ENCODE measurements at places on chromosomes 5 and 9.

GRCh38 chr9:136693490-136694162 lies 6.4 kb upstream of the AGPAT2 start:
- DNase-seq = no peak

DNA sequence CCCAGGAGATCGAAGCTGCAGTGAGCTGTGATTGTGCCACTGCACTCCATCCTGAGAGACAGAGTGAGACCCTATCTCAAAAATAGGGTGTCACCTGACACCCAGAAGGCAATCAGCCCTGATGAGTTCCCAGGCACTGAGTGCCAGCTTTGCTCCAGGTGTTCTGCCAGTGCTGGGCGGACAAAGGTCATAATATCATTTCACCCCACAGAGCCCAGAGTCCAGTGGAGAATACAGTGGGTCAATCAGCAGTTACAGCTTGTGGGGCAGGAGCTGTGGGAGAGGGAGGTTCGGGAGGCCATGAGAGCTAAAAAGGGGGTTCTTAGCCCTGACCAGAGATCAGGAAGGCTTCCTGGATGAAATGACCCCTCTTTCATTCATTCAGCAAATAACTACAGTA lies 24.4 kb upstream of the SH3RF2 start:
- no peak for DNase-seq

DNA sequence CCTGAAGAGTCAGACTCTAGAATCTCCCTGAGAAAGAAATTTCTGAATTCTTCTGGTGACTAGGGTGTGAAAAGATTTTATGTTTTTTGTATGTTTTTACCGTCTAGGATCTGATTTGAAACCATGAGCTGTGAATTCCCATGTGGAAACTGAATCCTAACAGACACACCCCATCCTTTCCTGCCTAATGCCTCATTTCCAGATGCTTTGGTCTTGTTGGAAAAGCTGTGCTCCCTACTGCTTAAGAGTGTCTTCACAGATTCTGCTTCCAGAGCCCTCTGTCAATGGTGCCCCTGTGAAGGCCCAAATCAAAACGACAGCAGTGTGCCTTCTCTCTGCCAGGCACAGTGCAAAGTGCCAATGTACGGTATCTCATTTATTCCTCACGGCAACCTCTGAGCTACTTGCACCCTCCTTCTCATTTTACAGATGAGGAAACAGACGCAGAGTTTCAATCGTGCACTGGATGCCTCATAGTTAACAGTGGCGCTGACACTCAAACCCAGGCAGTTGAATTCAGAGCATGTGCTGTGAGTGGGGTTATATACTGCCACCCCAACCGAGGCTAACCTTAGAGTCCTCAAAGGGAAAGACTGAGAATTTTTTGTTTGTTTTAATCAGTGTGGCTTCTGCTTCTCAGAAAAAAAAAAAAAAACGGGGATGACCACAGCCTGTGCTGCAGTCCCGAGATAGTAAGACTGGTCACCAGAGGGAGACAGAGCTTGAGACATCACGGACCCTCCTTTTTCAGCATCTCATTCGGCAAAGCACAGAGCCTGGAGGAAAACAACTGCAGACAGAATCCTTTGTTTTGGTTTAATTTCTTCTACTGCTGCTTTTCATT lies 188.4 kb downstream of the SNCAIP start:
- peak; percentile 37 for DNase-seq

DNA sequence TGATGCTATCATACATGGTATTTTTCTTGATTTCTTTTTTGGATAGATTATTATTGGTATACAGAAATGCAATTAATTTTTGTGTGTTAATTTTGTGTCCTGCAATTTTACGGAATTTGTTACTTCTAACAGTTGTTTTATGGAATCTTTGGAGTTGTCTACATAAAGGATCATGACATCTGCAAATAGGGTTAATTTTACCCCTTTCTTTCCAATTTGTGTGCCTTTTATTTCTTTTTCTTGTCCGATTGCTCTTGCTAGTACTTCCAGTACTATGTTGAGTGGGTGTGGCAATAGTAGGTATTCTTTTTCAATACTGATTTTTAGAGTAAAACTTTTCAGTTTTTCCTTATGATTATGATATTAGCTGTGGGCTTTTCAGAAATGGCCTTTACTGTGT lies 111.5 kb downstream of the MACROH2A1 start:
- DNase-seq = no peak

- DNase-seq = no peak
Measured at GRCh38 chr9:96721731-96722429, 56.0 kb downstream of the ZNF510 start.

DNA sequence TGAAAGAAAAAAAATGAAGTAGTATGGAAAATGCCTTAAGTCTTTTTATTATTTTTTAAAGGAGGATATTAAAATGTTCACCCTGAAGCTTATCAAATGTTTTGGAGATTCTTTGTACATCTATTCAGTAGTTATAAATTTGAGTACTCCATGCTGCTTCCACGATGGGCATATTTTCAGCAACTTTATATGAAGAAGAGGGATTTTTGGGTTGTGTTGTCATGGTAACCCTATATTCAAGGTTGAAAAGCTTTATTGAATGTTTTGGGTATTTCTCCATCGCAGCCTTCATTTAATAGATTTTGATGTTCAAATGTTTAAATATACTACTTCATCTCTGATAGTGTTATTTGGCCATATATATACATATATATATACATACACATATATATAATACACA lies 557.5 kb downstream of the CAAP1 start:
- DNase-seq = no peak

DNA sequence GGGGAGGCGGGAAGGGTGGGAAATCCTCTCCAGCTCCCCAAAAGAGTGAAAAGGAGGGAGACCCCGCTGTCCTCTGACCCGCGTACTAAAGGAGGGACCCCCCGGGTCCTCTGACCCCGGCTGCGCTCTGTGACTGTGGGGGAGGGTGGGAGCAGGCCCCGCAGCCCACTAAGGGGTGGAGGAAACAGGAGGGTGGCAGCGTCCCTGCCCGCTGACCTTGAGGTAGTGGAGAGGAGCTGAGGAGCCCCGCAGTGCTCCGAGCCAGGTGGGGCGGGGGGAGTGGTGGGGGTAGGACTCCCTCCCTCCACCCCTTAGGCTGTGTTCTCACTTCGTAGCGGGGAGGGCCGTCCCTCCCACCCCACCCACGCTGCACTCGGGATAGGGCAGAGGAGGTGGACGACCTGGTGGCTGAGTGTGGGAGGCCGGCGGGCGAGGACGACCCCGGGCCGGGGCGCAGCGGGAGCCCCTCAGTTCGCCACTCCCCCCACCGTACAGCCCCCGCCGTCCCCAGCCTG lies 449 bp upstream of the ADCY2 start:
- DNase-seq = no peak

DNA sequence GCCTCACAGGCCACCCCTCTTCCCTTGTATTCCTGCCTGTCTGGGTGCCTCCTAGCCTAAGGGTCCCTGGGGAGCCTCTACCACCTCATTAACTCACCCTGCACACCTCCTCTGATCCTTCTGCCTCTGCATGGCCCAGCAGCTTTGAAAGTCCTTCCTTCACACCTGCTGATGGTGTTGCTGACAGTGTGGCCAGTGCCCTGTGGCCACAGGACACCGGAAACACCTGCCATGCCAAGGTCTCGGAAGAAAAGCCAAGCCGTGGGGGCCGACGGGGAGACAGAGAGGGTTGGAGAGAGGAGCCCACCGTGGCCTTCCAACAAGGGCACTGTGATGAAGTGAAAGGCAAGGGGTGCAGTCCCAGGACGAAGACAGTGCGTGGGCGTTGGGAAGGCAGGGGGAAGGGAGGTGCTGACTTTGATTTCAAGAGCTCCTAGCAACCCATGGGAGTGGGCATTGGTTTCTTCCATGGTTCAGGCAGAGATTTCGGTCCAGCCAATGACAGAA lies 4.1 kb downstream of the BTNL9 start:
- no peak for DNase-seq

DNA sequence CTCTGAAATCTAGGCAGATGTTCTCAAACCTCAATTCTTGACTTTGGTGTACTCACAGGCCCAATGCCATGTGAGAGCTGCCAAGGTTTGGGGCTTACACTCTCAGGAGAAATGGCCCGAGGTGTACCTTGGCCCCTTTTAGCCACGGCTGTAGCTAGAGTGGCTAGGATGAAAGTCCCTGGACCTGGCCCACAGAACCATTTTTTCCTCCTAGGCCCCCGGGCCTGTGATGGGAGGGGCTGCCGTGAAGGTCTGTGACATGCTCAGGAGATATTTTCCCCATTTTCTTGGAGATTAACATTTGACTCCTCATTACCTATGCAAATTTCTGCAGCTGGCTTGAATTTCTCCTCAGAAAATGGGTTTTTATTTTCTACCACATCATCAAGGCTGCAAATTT lies 1296.5 kb downstream of the MAT2B start:
- no peak for DNase-seq

DNA sequence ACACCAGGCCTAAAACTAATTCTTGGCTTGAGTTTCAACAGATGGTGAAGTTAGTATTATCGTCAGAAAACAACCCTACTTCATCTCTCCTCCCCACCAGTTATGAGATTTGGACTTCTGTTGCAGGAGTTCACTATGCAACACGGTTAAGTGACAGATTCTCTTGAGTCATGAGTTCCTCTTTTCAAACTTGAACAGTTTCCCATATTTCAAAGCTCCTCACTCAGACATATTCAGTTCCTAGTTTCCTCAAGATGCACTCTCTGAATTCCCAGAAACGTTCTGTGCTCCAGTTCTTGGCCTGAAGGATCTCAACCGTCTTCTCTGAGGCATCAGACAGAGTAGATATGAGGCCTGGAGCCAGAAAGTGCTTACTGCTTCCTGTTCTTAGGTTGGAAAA lies 7.3 kb upstream of the PTGER4 start:
- no peak for DNase-seq

DNA sequence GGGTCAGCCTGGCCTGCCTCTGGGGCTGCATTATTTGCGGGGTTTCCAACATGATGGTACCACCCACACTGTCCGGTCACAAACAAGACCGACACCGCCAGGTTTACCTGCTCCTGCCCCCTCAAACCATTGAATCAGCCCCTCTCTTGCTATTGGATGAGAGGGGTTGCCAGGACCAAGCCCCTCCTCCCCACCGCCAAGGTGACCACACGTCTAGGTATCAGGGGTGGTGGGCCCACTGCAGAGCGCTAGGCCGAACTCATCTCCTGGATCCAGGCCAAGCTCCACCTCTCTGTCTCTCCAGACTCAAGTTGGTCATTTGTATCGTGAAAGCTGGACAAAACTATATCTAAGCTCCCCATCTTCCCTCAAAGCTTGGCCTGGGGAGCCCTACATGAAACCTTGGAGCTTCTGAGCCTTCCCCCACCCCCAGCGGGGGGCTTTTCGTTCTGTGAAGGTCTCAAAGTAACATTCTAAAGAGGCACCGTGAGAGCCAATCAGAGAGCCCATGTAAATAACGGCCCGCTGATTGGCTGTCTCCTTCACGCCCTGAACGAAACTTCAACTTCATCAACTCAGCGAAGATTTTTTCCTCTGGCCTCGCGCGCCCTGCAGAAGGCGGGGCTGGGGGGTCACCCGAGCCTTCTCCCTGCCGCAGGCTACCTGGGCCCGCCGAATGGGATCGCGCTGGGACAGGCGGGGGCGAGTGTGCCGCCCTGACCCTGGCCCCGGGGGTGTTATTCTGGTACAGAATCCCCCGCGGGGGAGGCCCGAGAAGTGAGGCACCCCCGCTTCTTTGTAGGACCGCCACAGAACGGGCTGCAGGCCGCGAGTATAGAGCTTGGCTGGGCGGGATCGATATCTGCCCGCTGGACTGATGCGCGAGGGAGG lies 49.6 kb upstream of the PSD2 start:
- DNase-seq = peak; percentile 73

DNA sequence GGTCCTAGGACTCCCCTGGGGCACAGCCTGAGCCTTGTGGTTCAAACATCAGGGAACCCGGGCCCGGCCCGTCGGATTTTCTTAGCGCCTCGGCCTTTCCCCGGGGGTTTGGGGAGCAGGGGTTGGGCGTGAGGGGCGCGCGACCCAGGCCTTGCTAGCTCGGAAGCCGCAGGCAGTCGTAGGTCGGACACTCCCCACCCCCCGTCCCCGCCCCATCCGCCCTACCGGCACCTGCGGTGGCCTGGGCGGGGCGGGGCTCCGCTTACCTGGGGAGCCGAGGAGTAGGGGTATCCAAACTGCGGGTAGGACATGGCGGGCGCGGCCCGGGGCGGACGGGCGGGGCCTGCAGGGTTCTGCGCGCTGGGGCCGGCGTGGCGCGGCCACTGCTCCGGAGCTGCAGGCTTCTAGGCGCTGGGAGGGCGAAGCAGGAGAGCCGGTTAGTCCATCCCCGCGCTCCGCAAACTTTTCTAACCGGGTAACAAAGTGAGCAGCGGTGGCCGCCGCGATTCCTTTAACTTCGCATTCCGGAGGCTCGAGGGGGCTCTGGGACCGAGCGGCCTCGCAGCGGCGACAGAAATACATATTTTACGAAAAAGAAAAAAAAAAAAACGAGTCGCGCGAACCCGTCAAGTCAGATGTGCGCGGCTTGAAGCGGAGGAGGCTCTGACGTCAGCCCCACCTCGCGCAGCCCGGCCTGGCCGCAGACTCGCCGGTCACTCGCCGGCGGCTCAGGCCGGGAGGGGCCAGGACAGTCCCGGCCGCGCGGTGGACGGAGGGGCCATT lies at the start of gene IRX4:
Gene IRX4 (minus strand): TSS at position 589 of the 783 bp plus-strand sequence. CDS start 278 bp downstream, at position 311.
- no peak for DNase-seq

GRCh38 chr5:157487358-157487757 lies 27.3 kb downstream of the NIPAL4 start:
- peak; percentile 41 for DNase-seq

DNA sequence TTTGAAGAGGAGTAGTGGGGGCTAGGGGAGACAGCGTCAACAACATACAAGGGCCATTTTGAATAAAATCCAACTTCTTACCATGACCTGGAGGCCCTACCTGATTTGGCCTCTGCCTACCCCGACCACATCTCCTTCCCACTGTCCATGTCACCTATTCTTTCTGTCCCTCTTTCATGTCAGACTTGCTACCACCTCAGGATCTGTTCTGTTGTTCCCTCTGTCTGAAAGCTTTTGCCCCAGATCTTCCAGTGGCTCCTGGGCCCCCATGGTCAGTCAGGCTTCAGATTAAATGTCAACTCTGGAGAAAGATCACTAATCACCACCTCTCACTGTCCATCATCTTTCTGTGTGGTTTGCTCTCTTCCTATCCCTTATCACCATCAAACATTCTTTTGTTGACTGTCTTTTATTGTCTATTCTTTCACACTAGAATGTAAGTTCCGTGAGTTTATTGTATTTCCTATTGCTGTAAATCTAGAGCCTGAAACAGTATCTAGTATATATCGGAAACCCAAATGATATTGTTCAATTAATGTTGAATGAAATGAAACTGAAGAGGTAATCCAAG lies 31.2 kb upstream of the APC start:
- no peak for DNase-seq

DNA sequence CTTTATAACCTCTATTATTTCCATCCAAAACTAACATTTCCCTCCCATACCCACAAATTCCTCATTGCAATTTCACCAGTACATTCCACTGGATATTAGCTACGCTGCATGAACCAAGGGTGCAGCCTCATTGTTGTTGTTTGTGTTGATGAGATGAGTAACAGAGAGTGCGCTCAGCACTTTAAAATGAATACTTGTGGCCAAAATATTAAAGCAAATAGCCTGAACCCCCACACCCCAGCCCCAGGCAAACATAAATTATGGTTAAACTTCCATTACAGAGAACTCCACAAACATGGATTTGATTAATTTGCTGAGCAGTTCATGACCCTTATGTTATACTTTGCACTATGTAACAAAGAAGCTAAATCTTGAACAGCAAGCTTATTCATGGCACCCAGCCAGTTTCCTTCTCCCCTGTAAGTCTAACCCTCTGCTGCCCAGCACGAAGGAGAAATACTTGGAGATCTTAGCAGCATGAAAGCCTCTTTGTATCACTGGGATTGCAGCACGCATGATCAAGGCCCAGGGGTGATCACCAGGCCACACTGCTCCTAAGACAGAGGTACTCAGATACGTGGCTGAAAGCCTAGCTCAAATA lies 205.0 kb downstream of the DOCK8 start:
- no peak for DNase-seq
